Activated CD8-positive, alpha-beta memory T cell treated with anti-CD3 and anti-CD28 coated beads, Interleukin-2, amount 10 ng/mL, durations not matched to agents 7 days and 5 days (primary cell): ENCODE measurements at places on chromosomes 1 and 21.

DNA sequence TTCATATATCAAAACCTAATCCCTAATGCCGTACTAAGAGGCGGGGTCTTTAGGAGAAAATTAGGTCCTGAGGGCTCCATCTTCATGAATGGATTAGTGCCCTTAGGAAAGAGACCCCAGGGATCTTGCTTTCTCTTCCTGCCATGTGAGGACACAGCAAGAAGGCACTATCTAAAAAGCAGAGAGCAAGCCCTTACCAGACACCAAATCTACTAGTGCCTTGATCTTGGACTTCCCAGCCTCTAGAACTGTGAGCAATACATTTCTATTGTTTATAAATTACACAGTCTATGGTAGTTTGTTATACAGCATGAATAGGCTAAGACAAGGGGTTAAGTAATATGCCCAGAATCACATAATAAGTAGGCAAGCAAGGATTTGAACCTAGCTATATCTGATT lies 42.9 kb downstream of the STYXL2 start:
- DNase-seq = no peak

GRCh38 chr1:245762396-245762910 lies 607.7 kb downstream of the KIF26B start:
- no peak for DNase-seq

GRCh38 chr1:228082918-228083870 lies 686 bp downstream of the ARF1 start:
- peak; percentile 68 for DNase-seq

- no peak for DNase-seq
Observed at GRCh38 chr1:206794294-206794908, 22.1 kb upstream of the IL10 start.

DNA sequence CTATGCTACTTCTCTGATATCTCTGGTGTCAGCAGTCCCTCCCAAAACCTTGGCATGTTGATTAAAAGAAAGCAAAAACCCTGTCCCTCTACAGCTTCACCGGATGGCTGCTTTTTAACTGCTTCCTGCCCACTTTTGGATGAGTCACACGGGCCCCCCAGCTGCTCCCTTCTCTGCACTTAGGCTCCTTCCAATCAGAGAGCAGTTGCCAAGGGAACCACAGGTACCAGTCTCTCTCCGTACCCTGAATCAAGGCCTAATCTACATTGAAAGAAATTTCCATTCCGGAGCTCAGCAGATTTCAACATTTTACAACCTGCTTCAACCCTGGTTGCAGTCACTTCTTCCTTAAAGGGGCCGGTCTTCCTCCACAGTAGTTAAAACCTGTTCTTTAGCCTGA lies 70.6 kb upstream of the GJB5 start:
- DNase-seq = peak; percentile 54

GRCh38 chr1:26482921-26483320 lies 10.7 kb downstream of the HMGN2 start:
- DNase-seq = no peak

GRCh38 chr1:7705048-7705907 lies 65.8 kb upstream of the VAMP3 start:
- no peak for DNase-seq
